ENCODE measurements at places on chromosomes 7 and 10. TPM values are rescaled to one million over a fixed set of nuclear protein-coding genes. Genes with fewer than 3 reads are reported as not detected.

GRCh38 chr10:1467334-1468076 lies 269.8 kb downstream of the ADARB2 start:
- no peak for DNase-seq

DNA sequence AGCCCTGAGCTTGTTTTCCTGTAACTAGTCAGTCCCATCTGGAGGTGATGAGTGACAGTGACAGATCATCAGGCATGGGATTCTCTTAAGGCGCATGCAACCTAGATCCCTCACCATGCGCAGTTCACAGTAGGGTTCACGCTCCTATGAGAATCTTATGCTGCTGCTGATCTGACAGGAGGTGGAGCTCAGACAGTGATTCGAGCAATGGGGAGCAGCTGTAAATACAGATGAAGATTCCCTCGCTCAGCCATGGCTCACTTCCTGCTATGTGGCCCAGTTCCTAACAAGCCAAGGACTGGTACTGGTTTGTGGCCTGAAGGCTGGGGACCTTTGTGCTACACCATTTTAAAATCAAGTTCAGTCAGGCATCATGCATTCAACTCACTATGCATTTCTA lies 221.7 kb downstream of the KIAA1217 start:
- no peak for DNase-seq

AKR1B1 gene
- total RNA-seq: 213 TPM

COL1A2 gene
- 2,400 TPM for total RNA-seq

GRCh38 chr7:44755698-44756627 lies 7.3 kb downstream of the ZMIZ2 start:
- DNase-seq: no peak

- DNase-seq: no peak
Measured at GRCh38 chr7:45384499-45384898, 189.7 kb upstream of the ADCY1 start.

OR13A1 gene
- not detected for total RNA-seq

NRCAM gene
- 2.1 TPM for total RNA-seq

Measured in fibroblast of lung (primary cell).